Inflammatory macrophage treated with lipopolysaccharide for 1 hour (primary cell): ENCODE measurements at places on chromosomes 3 and 15.
A peak's percentile ranks its signal among the peaks of the same experiment; 100 is the strongest.

- DNase-seq: no peak
These were observed 559.9 kb downstream of the MAGI1 start for GRCh38 chr3:65478551-65479500.

DNA sequence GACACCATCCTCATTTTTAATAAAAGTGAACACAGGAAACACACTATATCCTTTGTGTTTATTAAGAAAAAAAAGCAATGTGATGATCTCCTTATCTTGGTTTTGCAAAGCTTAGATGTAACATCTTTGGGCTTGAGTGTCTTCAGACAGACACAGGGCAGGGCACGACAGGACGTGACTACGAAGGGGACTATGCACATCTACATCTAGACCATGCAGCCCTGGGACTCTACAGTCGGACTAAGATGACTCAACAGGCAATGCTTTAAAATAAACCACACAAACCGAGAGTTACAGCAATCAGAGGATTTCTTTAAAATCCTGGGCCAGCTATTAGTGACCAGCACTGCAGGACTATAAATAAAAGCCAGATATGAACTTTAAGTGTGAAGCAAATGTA lies 22.8 kb upstream of the TM2D3 start:
- no peak for DNase-seq

GRCh38 chr3:111681661-111682426 lies 86.7 kb upstream of the ZBED2 start:
- DNase-seq: no peak

GRCh38 chr15:90249203-90249863 lies at the start of gene TTLL13:
TTLL13 (plus strand) TSS chr15:90249556; CDS start chr15:90250631, 1,075 bp downstream.
- peak; percentile 78 for DNase-seq

DNA sequence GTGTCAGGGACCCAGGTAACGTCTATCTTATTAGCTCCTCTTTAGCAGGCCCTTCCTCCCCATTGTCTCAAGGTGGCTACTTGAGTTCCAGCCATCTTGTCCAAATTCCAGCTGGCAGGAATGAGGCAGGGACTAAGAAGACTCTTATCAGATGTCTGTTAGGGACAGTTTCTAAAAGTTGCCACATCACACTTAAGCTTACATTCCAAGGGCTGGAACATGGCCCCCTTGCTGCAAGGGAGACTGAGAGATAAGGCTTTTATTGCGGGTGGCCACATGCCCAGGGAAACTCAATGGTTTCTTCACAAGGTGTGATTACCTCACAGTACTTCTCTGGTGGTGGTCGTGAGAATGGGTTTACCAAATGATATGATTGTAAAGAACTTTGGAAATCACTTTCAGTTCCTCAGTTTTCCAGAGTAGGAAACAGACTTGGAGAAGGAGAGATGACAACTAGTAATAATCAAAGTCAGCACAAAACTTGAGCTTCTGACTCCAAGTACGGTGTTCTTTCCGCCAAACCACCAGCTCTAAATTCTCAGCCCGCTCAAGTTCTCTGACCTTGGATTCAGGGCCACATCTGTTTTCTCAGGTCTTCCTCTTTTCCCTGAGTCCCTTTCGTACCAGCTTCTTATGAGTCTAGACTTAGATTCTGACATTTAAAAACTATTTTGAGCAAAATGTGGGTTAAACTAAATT lies 14.2 kb downstream of the PDIA5 start:
- DNase-seq: no peak

DNA sequence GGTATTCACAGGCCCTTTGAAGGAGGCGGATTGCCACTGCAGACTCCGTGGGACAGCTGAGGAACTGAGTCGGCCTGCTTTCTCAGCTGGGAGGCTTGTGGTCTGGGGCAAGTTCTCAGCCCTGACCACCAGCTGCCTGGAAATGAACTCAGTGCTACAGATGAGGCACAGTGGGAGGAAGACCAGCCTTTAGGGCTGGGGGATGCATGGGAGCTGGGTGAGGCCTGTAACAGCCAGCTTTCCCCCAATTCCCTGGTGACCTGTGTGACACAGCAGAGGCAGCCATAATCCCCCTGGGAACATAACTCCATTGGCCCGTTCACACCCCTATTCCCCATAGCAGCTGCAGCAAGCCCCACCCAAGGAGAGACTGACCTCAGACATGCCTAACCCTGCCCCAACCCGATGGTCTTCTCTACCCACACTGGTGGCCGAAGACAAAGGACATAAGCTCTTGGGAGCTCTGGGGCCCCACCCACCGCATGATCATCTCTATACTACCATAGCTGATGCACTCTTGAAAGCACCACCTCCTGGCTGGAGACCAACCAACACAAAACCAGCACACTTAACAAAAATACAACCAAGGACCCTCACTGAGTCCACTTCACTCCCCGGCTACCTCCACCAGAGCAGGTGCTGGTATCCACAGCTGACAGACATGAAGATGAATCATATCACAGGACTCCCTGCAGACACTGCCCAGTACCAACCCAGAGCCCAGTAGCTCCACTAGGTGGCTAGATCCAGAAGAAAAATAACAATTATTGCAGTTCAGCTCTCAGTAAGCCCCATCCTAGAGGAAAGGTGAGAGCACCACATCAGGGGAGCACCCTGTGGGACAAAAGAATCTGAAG lies 24.9 kb downstream of the ZMAT3 start:
- no peak for DNase-seq

- no peak for DNase-seq
These were observed 180.4 kb downstream of the UACA start for GRCh38 chr15:70583006-70583405.

- peak; percentile 61 for DNase-seq
These were observed 1.1 kb downstream of the SSR3 start for GRCh38 chr3:156553705-156554356.

DNA sequence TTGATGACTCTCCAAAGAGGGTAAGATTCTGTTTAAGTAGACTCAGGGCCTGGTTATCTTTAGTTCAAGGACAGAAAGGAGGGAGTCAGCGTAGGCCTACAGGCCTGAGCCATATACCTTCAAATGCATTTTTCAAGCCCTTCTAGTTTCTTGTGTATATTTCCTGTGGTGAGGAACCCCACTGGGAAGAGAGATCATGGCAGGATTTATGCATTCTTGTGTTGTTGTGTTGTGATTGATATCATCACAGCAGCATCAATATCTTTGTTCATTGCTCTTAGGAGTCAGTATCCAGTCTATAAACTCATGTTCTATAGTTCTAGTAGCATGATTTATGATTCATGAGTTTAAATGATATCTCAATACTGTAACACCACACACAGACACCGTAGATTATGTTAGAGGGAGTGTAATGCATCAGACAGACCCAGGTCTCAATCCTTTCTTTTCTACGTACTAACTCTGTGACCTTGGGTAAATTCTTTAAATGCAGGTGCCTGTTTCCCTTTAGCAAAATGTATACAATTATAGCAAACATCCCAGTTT lies 427.5 kb downstream of the PDCD6IP start:
- DNase-seq: no peak

GRCh38 chr3:108311797-108312196 lies 15.4 kb downstream of the HHLA2 start:
- no peak for DNase-seq

- DNase-seq: no peak
These were observed 11.3 kb upstream of the PIAS1 start for GRCh38 chr15:68042855-68043222.

- DNase-seq: peak; percentile 48
These were observed 14.4 kb upstream of the STARD5 start for GRCh38 chr15:81338170-81339007.

GRCh38 chr3:117165601-117166051 lies 456.0 kb downstream of the TUSC7 start:
- DNase-seq: no peak

GRCh38 chr3:109021556-109021955 lies 67.9 kb upstream of the GUCA1C start:
- peak; percentile 20 for DNase-seq

GRCh38 chr3:16888356-16888755 lies 3.6 kb downstream of the PLCL2 start:
- peak; percentile 27 for DNase-seq

- peak; percentile 87 for DNase-seq
These were observed 900 bp upstream of the HYAL3 start for GRCh38 chr3:50299929-50300680.

DNA sequence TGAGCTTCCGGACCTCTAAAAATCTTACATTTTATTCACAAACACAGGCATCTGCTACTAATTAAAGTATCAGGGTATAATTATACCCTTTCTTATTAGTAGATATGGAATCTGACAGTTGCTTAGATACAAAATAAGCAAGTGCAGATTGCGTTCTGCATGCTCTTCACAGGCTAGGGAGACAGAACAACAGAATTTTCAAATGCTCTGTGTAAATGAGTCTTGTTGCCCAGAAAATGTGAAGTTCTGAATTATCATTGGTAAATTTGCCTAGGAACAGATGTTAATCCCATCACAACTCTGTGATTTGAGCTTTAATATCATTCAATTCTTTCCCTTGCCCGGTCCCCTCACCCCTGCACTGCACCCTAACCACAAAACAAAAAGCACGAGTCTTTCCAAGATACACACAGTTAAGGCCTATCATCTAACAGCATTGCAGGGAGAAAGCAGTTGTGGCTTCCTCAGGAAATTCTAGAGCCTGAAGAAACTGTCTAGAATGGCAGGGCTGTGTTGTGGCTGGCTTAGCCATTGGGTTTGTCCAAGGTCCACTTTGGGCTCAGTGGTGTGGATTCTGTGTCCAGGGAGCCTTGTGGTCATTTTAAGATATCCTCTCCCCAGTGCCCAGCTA lies 119.8 kb downstream of the PDCD6IP start:
- DNase-seq: no peak

GRCh38 chr3:43699864-43700263 lies 9.1 kb downstream of the ABHD5 start:
- peak; percentile 20 for DNase-seq

DNA sequence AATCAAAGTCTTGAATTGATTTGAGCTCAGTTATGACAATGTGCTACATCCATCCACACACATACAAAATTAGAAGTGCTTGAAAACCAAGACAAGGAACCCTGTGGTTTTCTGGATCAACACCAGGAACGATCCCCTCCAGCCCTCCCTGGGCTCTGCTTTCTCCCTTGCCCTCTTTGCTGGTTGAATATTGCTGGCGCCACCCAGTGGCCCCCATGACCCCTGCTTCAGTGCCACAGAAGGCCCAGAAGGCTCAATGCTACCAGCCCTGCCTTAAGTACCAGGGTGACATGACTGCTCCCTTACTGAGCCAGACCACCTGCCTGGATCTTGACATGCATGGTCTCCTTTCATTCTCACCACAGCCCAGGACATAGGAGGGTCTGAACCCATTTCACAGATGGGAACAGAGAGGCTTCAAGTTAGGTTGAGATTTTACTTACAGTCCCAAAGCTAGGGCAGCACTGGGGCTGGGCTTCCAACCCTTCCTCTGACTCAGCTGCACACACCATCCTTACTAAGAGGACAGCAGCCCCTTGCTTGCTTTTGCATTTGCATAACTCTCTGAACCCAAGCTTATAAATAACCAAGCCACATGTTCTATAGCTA lies 15.0 kb downstream of the IL12A start:
- DNase-seq: peak; percentile 45

DNA sequence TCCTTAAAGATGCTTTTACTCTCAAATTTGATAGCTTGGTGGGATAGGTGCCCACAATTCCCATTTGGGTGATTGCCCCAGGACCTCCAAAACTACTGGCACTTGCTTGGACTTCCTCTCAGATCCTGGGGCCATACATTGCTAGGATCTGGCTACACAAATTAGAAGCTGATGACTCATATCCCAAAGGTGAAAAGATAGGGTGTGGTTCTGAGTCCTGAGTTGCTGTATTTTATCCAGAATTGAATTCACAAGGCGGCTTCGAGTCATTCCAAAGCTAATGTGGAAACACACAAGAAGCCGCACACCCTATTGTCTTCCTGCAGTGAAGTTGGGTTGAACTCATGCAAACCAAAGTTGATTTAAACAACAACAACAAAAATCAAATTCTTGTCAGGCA lies 53.4 kb downstream of the DUT start:
- no peak for DNase-seq

DNA sequence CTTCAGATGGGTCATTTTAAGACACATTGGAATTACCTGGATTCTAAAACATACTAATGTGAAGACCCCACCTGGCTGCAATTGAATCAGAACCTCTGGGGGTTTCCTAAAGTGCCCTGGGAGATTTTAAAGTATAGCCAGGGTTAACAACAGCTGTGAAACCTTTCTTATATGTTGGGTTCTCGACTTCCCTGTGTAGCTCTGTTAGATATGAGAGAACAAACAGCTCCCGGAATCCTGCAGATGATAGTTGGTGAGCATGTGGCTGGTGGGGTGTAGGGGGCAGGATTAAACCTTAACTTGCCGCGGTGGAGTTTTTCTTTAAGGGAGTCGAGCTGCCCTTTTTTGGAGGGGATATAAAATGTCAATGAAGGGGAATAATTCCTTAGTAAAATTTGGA lies 12.1 kb downstream of the PLCL2 start:
- no peak for DNase-seq

- no peak for DNase-seq
These were observed 2.2 kb downstream of the BTBD1 start for GRCh38 chr15:83064859-83065258.

- DNase-seq: no peak
These were observed 175.0 kb upstream of the MCTP2 start for GRCh38 chr15:94056314-94056713.

- DNase-seq: peak; percentile 1
These were observed 842 bp downstream of the FSTL1 start for GRCh38 chr3:120449701-120450599.

DNA sequence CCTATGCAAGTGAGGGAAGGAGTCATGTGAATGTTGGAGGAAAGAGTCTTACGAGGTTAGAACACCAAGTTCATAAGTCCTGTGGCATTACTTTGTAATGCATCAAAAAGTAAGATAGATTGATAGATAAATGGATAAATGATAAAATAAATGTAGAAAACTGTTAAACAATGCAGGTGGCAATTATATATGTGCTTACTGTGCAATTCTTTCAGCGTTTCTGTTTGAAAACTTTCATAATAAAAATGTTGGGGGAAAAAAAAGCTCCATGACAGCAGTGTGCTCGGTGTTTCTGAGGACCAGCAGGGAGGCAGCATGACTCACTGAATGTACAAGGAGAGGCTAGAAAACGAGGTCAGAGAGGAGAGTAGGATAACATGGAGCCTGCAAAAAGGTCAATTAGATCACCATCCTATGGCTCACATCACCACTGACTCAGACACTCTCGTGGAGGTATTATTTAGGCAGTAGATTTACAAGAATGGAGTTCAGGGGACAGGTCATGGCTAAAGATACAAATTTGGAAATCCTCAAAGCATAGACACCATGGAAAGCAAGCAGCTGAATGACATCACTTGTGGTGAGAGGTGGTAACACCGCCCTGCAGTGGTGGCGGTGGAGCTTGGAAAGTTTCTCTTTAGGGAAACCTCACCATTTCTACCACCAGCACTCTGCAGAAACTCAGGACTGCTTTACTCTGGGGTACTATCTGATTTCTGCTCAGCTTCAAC lies 219.8 kb downstream of the CTNNB1 start:
- peak; percentile 7 for DNase-seq

DNA sequence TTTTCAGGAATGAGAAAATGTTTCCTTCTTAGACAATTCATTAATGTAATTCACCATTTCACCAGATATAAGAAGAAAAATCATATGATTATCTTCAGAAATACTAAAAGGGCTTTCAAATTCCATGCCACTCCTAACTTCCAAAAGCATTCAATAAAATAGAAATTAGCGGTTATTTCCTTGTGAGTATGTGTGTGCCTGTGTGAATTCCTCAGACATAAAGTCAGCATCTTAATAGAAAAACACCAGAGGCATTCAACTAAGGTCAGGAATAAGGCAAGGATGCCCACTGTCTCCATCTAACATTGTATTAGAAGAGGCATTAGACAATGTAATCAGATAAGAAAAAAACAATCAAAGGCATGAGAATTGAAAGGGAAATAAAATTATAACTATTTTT lies 88.4 kb downstream of the PLCH1 start:
- DNase-seq: no peak
